ENCODE measurements at places on chromosomes 1 and 21.

DNA sequence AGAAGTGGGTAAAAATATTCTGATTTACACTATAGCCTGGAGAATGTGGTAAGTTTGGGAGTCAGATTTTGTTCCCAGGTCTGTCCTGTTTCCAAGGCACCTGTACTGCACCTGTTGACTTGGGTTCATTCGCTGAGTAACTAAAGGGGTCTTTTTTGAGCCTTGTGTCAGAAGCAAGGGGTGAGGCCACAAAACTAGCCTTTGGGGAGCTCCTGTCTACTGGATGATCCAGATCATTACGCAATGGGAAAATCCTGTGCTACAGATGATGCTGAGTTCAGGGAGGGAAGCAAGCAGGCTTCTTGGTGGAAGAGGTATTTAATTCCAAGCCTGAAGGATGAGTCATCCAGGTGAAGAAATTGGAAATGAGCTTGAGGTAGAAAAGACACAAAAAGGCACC lies 424.0 kb downstream of the MATN1 start:
- no peak for DNase-seq

GRCh38 chr1:204941421-204942338 lies 71.0 kb downstream of the NFASC start:
- DNase-seq: peak; percentile 18

DNA sequence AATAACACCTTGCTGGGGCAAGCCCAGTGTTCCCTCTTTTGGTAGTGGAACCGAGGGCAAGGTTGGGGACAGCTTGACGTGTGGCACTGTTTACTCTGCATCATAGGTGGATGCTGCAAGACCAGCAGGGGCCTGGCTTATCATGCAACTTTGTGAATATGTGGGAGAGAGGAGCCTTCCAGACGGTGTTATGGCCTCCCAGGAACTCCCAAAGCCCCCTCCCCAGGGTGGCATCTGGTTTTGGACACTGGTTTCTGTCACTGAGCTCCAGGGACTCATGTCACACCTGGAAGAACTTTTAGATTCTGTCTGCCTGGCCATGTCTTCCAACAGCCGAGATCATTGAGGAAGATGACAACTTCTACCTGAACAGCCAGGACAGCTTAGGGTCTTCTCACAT lies 1.4 kb upstream of the TLR5 start:
- DNase-seq: no peak

DNA sequence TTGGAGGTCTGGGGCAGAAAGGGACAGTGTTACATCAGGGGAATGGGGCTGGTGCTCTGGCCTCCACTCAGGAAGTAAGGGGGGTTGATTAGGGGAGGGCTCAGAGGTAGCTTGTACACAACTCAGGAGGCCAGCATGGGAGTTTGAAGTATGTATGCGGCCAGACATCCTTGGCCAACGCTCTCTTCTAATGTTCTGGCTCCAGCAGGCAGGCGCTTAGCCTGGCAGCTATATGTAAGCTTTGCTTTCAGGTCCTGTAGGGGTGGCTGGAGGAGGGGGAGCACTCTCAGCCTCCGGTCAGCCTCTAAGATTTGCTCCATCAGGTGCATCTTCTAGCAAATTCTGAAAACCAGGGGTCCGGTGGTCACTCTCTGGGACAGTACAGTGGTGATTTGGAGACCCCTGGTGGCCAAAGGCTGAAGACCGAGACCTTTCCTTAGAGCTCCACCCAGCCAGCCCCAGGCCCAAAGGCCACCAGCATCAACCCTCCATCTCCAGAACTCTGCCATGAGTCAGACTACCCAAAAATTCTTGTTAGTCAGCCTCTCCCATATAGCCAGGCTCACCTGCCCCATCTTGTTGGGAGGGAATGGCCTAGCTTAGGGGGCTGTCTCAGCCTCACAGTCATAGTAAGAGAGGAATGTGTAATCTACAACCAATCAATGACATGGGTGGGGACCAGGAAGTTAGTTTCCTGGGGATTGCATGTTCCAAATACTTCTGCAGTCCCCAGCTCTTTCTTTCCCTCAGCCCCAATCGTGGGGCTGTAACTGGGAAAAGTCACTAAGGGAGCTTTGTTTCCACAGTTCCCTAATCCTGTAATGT lies 9.7 kb upstream of the COL8A2 start:
- DNase-seq: peak; percentile 35

DNA sequence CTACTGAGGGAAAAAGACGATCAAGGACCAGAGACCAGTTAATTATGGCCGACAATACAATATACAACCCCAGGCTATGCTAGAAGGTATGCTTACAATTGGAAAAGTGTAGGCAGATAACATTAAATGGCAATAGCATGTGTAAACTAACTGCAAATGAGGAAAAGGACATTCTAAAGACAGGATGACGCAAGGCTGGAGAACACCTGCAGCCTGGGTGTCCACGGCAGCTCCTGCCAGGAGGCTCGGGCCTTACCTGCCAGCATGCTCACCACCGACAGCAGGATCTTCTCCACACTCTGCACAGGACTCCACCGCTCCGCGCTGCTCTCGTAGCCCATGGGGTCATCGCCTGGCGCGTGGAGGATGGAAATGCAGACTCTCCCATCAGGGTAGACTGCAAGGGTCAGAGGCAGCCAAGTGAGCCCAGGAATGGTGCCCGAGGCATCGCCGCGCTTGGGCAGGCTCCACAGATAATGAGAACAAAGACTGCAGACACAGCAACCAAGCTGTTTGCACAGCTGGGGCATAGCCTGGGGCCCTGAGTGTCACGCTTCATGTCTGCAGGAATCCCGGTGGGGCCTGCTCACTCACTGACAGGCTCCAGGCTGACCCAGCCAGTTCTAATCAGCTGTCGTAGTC lies 28.2 kb downstream of the UBE2G2 start:
- no peak for DNase-seq

DNA sequence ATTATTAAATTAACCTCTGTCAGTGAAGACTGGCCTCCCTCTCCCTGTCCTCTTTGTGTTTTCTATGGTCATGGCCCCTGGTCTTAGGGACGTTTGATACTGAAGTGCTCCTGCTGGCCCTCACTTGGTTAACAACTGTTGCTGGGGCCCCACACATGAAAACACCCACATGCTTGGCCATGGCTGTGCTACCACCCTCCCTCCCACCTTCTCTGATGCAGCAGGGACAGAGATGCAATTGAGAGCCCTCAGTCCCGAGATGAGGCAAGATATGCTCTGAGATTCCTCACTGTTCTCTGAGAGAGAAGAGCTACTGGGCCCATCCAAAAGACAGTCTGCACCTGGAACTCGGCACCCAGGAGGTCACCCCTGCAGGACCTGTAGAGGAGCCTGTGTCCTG lies 33.3 kb downstream of the NCMAP start:
- DNase-seq: no peak

DNA sequence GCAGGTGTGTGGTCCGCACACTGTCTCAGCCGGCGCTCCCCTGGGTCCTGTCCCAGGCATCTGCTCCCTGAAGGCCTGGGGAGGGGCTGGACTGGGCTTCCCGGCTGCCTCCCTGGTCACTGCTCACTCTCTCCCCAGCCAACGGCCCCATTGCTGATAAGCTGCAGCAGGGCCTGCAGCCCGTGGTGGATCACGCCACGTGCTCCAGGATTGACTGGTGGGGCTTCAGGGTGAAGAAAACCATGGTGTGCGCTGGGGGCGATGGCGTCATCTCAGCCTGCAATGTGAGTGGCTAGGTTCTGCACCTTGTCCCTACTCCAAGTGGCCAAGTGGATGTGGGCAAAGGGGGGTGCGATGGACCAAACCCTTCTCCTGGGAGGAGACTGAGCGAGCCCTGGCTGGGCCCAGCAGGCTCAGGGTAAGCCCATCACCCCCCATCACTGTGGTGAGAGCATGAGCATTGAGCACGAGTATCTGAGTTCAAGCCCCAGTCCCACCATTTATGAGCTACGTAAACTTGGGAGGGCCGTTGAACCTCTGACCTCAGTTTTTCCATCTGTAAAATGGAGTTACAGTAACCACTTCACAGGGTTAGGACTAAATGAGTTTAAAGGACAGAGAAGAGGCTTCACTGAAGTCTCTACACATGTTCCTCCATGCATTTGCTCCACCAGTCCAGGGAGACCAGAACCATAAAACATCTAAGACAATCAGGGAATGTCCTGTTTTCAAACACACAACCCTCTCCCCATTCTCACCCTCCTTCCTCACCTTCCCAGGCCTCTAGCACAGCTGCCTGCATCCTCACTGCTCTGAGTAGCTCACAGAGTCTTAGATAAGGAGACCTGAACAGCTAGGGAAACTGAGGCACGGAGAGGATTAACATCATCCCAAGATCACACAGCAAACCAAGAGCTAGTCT lies 6.5 kb downstream of the CTRC start:
- no peak for DNase-seq

DNA sequence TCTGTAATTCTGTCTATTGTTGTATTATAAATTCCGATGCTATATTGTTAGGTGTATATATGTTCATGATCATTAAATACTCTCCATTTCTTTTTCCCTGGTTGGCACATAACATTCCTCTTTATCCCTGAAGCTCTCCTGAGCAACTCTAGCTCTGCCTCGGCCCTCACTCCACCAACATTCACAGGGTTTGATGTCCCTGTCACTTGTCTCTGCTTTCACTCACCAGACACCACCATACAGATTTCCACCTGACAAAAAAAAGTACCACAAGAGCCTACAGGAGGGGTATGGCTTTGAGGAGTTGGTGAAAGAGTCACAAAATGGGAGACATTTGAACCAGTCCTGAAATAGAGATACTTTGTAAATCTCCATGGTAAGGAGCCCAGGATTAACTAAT lies 8.8 kb upstream of the TSPEAR start:
- no peak for DNase-seq

- no peak for DNase-seq
Measured at GRCh38 chr1:2871246-2871815, 69.8 kb upstream of the TTC34 start.

DNA sequence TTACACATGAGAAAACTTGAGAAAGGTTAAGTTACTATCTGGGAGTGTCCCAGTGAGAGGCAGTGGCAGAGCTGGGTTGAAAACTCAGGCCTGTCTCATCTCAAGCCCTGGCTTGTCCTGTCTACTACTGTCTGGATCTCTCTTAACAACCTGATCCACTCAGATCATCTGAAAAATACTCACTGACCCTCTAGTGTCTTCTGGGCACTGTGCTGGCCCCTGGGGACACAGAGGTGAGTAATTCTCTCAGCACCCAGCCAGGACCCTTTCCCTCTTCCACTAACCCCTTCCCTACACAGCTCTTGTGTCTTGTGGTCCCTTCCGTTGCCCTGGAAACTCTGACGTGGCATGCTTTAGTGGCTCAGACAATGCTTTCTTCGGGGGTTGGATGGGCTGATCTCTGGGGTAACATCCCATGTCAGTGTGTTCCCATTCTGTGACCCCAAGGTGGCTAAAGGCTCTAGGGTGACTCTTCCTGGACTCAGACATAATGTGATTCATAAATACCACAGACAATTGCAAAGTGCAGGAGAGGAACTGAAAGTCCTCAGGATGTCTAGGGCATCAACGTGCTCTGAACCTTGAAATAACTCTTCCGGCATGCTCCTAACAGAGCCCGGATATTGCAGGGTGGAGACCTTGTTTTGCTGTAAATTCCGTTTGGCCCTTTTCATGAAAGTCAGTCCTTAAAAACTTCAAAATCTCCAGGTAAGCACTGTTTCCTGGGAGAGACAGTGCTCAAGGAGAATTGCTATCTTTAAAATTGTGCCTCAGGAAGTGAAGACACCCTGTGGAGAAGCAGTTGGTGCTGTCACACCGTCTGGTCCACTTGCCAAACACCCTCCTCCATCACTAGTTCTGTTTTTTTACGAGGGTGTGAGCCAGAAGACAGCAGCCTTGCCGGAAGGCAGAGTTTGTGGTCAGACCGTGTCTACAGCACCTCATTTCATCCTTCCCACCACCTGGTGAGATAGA lies 4.0 kb downstream of the SHISAL2A start:
- DNase-seq: peak; percentile 98

GRCh38 chr1:207268753-207269511 lies 52.5 kb upstream of the CD55 start:
- no peak for DNase-seq

GRCh38 chr1:205313563-205314308 lies 7.8 kb downstream of the NUAK2 start:
- peak; percentile 84 for DNase-seq

DNA sequence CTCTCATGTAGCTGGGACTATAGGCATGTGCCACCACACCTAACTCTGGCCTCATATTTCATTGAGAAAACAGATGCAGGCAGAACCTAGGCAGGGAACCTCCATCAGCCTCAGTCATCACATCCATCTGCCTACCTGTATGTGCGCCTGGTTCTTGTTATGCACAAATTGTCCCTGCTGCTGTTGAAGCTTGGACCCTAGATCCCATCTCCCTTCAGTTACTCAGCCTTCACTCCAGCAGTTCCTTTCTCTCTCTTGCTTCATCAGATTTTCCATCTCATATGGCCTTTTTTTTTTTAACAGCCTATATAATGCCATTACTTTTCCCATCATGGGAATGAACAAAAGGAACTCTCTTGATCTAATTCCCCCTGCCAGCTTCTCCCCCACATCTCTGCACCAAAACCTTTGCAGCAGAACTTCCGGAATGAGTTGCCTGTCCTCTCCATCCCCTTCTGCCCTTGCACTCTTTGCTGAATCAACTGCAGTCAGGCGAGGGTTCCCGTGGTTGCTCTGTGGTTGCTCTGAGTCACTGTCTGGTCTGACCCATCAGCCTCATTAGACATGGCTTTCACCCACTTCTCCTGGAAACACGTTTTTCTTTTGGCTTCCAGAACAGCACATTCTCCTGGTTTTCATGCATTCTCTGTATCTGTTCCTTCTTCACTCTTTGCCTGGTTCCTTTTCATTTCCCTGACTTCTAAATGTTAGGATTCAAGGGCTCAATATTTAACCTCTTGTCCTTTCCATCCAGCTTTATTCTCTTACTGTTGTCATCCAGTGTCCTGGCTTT lies 41.5 kb downstream of the UBE4B start:
- peak; percentile 88 for DNase-seq

GRCh38 chr1:201904579-201904978 lies 15.9 kb downstream of the SHISA4 start:
- DNase-seq: no peak

- no peak for DNase-seq
Measured at GRCh38 chr21:30718239-30718909, at the start of gene KRTAP21-3. KRTAP21-3 (minus strand) TSS chr21:30718777; CDS start chr21:30718759, 18 bp downstream.

- DNase-seq: peak; percentile 8
Measured at GRCh38 chr1:75136921-75137641, 2.9 kb downstream of the LHX8 start.

- DNase-seq: no peak
Measured at GRCh38 chr21:44990921-44991320, 51.1 kb downstream of the SLX9 start.

DNA sequence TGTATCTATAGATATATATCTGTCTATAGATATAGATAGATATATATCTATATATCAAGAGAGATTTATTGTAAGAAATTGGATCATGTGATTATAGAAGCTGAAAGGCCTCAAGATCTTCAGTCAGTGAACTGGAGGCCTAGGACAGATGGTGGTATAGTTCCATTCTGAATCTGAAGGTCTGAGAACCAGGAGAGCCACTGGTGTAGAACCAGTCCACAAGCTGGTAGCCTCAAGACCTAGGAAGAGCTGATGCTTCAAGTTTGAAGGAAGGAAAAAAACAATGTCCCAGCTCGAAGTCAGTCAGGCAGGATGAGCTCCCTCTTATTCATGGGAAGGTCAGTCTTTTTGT lies 213.2 kb upstream of the JUN start:
- DNase-seq: no peak
